Right renal pelvis (tissue), 4 donors: ENCODE measurements at places on chromosomes 4 and X. TPM values are rescaled to one million over a fixed set of nuclear protein-coding genes. Genes with fewer than 3 reads are reported as not detected.

DNA sequence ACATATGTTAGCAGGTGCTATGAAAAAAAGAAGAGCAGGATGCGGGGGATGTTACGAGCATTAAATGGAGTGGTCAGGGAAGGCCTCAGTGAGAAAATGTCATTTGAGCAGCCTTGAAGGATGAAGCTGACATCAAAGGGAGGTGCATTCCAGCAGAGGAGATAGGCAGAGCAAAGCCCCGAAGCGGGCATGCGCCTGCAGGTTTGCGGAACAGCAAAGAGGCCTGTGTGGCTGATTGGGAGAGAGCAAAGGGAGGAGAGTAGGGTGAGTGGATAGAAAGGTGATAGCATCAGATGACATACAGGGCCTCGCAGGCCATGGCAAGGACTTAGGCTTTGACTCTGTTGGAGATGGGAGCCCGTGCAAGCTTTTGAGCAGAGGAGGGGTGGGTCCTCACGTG, 95.4 kb upstream of the GPR50 start:
- no peak for DNase-seq

DNA sequence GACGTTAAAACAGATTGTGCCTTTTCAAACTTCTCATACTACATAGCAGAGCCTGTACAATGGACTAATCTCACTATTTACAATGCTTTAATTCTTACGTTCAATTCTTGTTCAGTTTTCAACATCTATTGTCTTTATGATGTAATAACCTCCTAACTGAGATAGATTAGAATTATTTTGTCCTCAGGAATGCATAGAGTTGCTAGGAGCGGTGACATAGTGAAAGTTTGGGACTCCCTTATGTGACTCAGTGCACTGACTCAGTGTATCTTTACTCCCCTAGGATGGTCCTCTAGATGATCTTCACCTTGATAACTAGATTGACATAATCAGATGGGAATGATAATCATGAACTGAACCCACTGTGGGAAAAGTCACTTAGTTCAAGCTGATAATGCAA, 151.5 kb downstream of the VEGFC start:
- DNase-seq = no peak

- DNase-seq = no peak
Observed at GRCh38 chr4:10461850-10462400, 4.7 kb upstream of the ZNF518B start.

DNA sequence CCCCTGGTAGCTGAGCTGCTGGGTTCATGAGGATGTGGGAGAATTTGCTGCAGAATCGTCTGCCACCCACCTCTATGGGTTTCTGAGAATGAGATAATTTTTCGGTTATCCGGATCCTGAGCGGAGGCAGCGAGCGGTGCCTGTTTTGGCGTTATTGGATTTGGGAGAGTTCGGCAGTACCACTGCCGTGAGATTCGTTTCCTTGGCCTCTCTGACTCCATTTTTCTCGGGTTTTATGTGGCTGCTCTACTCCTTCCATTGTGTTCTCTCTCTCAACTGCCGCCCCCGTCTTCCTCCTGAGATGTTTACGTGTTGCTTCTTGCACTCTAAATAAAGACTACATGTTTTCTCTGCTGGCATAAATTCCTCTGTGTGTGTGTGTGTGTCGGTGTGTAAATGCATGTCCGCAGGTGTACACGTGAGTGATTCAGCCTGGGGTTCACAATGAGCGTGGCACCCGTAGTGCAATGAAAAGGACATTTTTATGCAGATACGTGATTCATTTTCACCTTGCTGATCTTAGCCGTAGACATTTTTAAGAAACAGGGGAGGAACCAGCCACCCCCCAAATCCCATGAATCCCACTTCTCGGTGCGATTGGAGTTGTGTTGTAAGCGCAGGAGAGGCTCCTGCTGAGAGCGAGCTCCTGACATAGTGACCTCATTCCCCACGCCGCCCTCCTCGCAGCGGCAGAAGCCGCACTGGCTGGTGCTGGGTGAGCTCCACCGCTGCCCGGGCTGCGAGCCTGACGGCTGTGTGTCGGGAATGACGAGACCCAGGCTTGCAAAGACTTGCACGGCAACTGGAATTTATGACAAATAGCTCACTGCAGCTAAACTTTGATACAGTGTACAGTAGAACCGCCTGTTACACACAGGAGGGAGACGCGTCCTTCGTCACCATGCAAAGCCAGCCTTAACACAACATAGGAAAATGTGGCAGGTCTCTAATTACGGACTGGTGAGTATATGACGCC, 82.2 kb downstream of the STOX2 start:
- DNase-seq = peak; percentile 32

DNA sequence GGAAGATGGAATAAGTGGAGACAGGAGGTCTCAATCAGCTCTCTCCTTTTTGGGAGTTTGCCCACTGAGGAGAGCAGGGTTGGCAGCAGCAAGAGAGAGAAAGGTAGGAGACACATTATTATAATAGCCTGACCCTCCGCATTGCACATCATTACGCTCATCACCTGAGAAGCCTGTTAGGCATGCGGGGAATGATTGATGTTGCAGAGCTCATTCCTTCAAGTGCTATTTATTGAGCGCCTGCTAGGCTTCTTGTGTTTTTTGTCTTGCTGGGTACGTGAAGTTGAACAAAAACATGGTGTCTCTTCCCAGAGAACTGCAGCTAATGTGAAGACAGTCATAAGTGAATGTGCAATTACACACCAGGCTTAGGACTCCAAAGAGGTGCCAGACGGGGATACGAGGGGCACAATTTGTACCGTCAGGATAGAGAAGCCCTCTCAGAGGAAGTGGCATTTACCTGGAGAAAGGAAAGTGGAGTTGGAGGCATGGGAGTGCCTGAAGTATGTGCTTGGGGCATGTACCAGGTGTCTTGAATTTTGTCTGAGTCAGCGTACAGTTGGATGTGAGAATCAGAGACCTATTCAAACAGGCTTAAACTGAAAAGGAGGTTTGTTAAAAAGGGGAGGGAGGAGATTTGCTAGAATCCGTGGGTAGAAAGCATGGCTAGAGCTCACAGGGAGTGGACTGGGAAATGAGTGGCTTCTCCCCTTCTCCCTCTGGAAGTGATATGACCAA, 90.2 kb upstream of the SOD3 start:
- no peak for DNase-seq

- DNase-seq = no peak
Observed at GRCh38 chrX:12488220-12488619, 303.0 kb upstream of the PRPS2 start.

GRCh38 chr4:3308691-3309090, 15.9 kb downstream of the RGS12 start:
- DNase-seq = no peak

DNA sequence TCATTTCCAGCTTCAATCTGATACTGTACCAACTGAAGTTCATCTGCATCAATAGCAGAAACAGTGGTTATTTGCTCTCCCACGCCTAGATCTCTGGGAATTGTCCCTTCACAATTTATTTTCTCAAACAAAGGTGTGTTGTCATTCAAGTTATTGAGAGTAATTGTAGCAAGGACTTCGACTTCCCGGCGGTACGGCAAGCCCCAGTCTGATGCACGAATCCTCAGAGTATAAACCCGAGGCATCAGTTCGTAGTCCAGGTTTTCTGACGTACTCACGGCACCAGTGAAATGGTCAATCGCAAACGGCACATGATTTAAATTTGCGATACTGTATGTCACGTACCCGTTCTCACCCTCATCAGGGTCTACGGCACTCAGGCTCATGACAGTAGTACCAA, 15.7 kb downstream of the FAT1 start:
- no peak for DNase-seq

GRCh38 chrX:12903646-12904045, 2.8 kb upstream of the TLR8 start:
- no peak for DNase-seq

GRCh38 chr4:82031376-82031927, 342.3 kb downstream of the HNRNPD start:
- DNase-seq = no peak

The STK26 gene
- polyA plus RNA-seq = 12.2 TPM

The C4orf50 gene
- polyA plus RNA-seq = not detected

The CWH43 gene
- 5.7 TPM for polyA plus RNA-seq

The LRIT3 gene
- polyA plus RNA-seq = 0.51 TPM

The BMP3 gene
- 24.1 TPM for polyA plus RNA-seq

The TMEM192 gene
- polyA plus RNA-seq = 35.7 TPM
